Fibroblast of skin of back (primary cell): ENCODE measurements at places on chromosomes 7 and 10.

- peak; percentile 48 for DNase-seq
Measured at GRCh38 chr10:34859170-34859569, 44.1 kb upstream of the PARD3 start.

DNA sequence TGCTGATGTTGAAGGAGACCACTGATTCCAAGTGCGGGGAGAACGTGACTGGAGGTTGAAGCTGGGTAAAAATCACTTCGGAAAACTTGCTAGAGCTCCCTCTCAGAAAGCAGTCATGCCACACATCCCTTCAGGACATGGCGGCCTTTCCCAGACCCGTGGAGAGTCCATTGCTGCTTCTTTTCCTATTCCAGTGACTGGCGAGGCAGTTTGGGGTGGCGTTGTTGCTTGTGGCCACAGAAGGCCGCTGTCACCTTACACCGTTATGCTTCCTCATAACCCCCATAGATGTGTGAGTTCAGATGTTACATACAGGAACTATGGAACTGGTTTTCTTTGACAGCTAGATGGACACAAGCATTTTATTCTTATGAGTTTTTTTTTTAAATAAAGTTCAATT lies 235.6 kb upstream of the POM121L12 start:
- no peak for DNase-seq

- DNase-seq: no peak
Measured at GRCh38 chr10:43958964-43959363, 310.3 kb upstream of the ZNF32 start.

DNA sequence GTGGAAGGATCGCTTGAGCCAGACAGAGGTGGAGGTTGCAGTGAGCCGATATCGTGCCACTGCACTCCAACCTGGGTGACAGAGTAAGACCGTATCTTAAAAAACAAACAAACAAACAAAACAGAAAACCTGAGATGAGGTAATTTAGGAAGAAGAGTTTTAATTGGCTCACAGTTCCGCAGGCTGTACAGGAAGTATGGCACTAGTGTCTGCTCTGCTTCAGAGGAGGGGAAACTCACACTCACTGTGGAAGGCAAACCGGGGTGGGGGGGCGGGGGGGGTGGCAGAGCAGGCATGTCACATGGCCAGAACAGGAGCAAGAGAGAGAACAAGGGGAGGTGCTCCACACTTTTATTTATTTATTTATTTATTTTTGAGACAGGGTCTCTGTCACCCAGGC lies 5.1 kb downstream of the UBE2D4 start:
- no peak for DNase-seq

- peak; percentile 54 for DNase-seq
Measured at GRCh38 chr7:23106057-23106822, 655 bp downstream of the KLHL7 start.

- DNase-seq: peak; percentile 46
Measured at GRCh38 chr7:6228361-6229229, 43.8 kb downstream of the CYTH3 start.
